ENCODE measurements at places on chromosomes 7 and 10.

GRCh38 chr7:96205665-96206064 lies 116.2 kb downstream of the SLC25A13 start:
- DNase-seq = no peak

DNA sequence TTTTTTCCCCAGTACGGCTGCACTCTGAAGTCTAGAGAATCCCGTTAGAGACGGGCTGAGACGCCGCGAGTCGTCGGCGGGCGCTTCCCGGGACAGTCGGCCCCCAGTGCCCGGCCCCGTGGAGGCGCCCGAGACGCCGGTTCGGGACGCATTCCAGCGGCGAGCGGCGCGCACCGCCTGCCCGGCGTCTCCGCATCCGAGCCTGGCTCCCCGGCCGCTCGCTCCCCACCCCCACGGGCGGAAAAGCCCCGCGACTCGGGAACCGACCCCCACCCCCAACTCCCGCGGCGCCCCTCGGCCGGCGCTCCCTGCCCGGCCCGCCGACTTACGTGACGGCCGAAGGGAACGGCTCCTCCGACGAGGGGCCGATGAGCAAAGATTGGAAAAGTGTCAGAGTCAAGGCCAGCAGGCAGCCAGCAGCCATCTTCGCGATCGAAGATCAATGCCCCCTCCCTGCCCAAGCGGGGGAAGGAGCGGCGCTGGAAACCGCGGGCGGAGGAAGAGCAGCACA lies 486 bp downstream of the CACNA2D1 start:
- DNase-seq = peak; percentile 26

DNA sequence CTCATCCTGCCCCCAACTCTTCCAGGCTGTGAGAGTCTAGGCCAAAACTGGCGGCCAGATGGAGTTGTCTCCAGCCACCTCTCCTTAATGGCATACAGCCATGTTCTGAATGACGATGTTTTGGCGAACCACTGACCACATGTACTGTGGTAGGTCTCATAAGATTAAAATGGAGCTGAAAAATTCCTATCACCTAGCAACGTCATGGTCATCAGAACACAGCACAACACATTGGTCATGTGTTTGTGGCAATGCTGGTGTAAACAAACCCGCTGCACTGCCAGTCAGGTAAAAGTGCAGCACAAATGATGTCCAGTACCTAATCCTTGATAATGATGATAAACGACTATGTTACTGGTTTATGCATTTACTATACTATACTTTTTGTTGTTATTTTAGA lies 290.0 kb upstream of the MKI67 start:
- DNase-seq = no peak

DNA sequence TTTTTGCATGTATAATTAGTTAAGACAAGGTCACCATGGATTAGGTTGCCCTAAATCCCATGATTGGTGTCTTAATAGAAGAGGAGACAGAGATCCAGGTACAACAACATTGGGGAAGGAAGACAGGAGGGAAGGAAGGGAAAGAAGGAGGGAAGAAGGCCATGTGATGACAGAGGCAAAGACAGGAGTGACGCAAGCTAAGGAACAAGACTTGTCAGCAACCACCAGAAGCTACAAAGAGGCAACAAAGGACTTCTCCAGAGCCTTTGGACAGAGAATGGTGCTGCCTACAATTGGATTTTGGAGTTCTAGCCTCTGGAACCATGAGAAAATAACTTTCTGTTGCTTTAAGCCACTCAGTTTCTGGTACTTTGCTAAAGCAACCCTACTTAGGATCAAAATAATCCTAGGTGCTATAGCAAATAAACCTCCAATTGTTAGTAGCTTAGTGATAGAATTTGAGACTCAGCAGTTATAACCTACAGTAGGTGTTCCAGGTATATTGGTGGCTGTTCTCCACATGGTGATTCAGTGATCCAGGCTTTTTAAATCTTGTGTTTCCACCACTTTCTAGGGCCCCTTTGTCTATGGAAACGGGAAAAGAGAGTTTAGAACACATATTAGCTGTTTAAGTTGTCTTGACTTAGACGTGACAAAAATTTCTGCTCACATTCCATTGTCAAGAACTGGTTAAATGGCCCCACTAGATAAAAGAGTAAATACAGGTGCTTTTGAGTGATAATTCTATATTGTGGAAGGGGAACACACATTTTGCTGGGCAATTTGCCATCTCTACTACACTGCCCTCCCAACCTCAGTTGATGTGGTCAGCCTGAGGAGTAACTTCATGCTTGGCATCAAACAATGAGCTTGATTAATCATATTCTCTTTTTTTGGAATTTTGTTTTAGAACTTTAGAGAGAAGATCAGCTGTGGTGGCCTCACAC lies 70.5 kb upstream of the SP4 start:
- no peak for DNase-seq

- DNase-seq = no peak
Observed at GRCh38 chr10:91974960-91975359, 51.4 kb downstream of the BTAF1 start.

- DNase-seq = no peak
Observed at GRCh38 chr7:51316262-51316665, 345 bp downstream of the COBL start.

DNA sequence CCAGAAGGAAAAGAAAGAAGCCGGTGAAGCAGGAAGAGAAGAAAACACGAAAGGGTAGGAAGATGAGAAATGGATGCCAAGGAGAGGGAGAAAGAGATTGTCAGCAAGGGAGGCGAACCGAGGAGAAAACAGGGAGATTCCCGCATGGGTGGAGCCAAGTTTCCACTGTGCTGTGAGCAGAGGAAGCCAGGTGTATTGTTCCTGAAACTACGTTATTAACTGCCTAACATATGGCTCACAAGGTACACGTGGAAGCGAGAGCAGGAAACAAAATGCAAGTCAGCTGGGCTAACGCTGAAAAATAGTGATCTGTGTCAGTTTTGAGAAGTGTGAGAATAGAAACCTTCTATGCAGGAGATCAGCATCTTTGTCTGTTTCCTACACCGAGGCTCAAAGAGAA lies 20.4 kb upstream of the HIPK2 start:
- DNase-seq = peak; percentile 54

GRCh38 chr10:34323192-34323591 lies 491.9 kb downstream of the PARD3 start:
- DNase-seq = no peak

- peak; percentile 38 for DNase-seq
Observed at GRCh38 chr7:13057462-13058200, 370.2 kb downstream of the ARL4A start.

GRCh38 chr7:139671967-139672366 lies 105.8 kb downstream of the HIPK2 start:
- DNase-seq = no peak

GRCh38 chr7:69696686-69697685 lies 98.7 kb downstream of the AUTS2 start:
- DNase-seq = no peak

DNA sequence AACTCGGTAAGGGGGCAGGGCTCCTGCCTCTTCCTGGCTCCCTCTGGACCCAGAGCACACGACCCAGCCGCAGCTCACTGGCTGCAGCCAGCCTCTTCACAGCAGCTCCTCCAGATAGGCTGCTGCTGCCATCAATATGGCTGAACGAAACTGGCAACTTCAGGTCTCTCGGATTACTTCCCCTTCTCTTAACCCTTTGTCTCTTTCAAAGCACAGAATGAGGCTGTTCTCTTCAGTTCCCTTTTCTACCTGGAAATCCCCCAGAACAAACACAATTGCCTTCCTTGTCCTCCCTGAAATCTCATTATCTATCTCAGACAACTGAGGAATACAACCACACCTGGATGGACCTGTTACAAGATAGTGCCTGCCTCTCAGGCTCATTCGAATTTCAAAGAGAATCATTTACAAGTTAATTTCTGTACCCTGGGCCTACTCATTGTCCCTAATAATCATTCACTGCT lies 193.4 kb upstream of the MBL2 start:
- peak; percentile 68 for DNase-seq

DNA sequence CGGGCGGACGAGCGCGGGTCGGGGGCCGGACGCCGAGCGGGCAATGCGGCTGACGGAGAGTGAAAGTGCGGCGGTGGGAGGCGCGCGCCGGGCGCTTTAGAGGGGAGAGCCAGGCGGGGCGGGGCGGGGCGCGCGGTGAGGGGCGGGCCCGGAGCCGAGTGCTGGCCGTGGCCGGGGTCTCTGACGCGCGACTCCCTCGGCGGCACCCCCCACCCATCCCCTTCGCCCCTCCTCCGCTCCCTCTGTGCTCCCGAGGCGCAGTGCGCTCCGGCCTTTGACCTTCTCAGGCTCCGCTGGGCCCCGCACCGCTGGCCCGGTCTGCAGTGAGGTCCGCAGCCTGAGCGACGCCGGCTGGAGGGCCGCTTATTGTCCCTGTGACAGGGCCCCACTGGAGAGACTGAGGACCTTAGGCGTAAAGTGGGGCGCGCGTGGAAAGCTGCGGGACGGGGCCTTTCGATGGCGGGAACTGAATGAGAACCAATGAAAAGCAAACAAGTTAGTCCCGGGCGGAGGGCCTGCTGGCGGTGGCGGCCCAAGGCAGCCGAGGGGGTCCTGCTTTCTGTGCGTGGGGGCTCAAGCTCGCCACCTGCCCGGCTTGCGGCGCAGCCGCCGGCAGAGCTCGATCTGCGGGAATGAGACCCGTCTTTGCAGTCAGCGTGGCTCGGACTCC lies at the start of gene CXCL12:
CXCL12 (minus strand) TSS at position 72 of the 670 bp plus-strand sequence. CDS start 92 bp downstream, outside the sequence.
- no peak for DNase-seq

GRCh38 chr7:4815609-4816418 lies 40.4 kb downstream of the AP5Z1 start:
- no peak for DNase-seq

- DNase-seq = no peak
Observed at GRCh38 chr7:34425194-34425593, 232.8 kb upstream of the NPSR1 start.

DNA sequence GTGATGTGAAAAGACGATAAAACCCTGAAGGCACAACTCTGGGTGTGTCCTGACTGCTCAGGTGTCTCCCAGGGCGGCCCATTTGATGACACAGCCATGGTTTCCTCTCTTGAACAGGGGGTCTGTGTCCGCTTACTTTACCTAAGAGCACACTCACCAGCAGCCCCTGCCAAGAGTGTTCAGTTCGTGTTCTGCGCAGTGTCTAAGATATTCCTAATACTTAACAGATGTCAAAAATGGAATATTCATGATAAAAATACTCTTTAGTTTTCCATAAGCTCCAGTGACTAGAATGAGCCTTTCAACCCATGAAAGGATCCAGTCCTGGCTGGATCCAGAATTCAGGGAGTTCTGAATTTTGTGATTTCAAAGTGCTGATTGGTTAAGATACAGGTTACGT lies 492.4 kb downstream of the TNS3 start:
- DNase-seq = no peak

GRCh38 chr7:139915864-139916716 lies 87.0 kb downstream of the TBXAS1 start:
- peak; percentile 77 for DNase-seq

DNA sequence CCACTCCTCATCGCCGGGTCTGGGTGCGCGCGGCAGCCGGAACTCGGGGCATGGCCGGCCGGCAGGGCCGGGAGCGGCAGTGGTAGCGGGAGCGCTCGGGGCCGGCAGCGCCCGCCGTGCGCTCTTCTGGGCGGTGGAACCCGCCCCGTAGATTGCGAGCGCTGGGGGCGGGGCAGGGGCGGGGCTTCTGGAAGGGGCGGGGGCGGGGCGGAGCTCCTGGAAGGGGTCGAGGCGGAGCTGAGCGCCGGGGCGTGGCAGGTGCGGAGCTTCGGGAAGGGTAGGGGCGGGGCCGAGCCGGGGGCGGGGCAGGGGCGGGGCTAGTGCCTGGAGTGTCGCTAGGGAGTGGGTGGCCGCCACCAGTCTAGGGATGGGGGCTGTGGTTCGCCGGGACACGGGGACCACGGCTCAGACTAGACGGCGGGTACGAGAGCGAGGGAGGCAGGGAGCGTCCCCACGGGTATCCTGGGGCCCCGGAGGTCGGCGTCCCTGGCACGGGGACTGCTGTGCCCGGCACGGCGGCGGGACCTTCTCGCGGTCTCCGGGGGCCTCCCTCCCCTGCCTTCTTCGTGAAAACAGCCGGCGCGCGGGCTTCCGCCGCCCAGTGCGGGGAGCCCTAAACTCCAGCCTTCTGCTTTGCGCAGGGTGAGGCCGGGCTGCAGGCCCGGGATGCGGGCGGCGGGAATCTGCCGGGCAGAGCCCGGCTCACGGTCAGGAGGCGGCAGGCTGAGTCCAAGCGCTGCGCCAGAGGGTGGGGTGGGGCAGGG lies at the start of gene STK32C:
STK32C (minus strand) TSS at position 128 of the 764 bp plus-strand sequence; CDS start at position 11, 117 bp downstream.
- DNase-seq = peak; percentile 100

DNA sequence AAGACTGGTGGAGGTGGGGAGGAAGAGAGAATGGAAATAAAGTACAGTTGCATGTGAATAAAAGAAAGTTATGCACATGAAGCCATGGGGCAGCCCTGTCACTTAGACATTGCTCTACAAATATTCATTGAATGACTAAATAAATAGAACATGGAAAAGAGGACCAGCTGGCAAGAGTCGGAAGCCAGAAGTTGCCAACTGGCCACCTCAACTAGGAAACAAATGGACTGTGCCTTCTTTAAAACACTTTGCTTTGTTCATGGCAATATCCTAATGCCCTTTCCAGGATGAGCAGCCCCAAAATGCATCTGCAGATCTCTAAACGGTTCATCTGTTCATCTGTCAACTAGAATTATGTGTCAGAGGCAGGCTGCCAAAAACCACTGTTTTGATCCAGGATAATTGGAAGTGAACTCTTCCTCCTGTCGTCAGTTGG lies 157.3 kb downstream of the NOC3L start:
- DNase-seq = no peak

- no peak for DNase-seq
Observed at GRCh38 chr10:77160679-77161078, 476.9 kb downstream of the KCNMA1 start.

DNA sequence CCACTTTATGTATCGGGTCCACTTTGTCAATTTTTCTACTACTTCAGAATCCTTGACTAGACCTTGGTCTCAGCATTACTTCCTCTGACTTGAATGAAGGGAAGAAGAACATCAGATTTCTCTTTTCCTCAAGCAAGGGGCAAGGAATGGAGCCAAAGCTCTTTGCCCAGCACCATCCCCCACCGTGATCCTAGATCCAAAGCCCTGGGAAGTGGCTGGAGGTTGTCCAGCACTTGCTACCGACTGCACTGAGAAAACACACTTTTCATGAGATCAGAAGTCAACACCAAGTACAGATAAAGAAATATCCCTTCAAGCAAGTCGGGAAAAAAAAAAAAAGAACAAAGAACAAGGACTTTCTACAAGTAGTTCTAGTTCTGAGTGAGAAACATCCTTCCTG lies 102.1 kb upstream of the DDC start:
- no peak for DNase-seq

- no peak for DNase-seq
Observed at GRCh38 chr7:83457022-83457892, 191.7 kb downstream of the SEMA3E start.

DNA sequence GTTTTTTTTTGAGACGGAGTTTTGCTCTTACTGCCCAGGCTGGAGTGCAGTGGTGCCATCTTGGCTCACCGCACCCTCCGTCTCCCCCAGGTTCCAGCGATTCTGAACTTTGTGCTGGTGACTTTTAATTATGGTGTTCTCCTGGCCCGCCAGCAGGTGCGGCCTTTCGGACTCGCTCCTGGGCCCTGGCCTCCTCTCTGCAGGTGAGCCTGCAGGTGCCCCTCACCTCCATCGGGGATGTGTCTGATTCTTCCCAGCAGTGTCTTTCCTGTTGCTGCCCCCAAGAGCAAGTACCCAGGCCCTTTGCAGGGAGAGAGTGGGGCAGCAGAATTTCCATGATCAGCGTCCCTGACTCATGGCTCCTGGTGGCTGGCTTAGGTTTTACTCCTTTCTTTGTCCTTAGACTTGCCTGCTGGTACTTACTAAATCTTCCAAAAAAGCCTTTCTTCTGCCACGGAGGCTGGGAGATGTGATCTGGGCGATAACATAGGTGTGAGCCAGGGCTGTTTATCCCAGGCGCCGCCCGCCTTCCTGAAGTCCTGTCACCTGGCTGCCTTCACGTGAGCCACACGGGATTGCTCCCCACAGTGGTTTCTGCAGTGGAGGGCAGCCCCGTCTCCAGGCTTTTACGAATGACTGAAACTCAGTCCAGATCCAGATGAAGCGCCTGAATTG lies 10.7 kb downstream of the WIPI2 start:
- DNase-seq = no peak

All from GM10248 (cell line).